Frontal cortex (tissue), 4 donors: ENCODE measurements at places on chromosomes 16 and 17.
A peak's percentile ranks its signal among the peaks of the same experiment; 100 is the strongest.

DNA sequence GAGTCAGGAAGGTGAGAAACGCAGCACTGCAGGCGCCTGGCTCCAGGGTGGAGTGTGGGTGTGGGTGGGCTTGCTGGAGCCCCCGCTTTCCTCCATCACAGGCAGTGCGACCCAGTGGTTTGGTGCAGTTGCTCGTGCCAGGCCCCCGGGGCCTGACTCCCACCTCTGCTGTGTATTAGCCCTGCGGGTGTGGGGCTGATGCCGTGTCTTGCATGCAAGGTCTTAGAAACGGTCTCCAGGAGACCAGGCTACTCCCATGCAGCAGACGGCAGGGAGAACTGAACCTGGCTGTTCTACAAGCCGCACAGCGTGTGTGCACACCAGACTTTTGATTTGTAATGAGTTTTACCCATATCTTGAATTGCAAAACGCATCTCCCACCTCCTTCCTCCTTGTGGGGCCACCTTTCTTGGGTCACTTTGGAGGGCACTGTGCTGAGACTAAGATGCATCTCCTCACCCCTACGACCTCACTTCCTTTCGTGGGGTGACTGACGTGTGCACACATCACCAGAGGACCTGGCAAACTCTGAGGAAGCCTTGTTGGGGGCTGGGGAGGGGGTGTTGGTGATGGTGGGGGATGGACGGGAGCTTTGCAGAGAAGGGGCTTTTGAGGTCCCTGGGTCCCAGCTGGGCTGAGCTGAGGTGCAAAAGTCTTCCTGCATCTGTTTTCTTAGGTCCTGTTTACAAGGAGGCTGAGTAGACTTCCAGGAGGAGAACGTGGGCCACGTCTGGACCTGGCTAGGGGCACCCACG lies 101.8 kb upstream of the TNRC6C start:
- DNase-seq, result no peak

- DNase-seq, result peak; percentile 28
These were observed 17.1 kb upstream of the CORO1A start for GRCh38 chr16:30166202-30166902.

- DNase-seq, result no peak
These were observed 3.7 kb downstream of the DYNLL2 start for GRCh38 chr17:58086953-58087352.

- DNase-seq, result no peak
These were observed 34.0 kb upstream of the ADAMTS18 start for GRCh38 chr16:77468831-77469230.

- no peak for DNase-seq
These were observed 626 bp downstream of the PELP1 start for GRCh38 chr17:4703330-4703691.

GRCh38 chr16:88300463-88300835 lies 82.3 kb upstream of the ZNF469 start:
- no peak for DNase-seq

- peak; percentile 83 for DNase-seq
These were observed 768 bp upstream of the TBX6 start for GRCh38 chr16:30092373-30093010.

- no peak for DNase-seq
These were observed 33.3 kb upstream of the DLX4 start for GRCh38 chr17:49935526-49936210.

DNA sequence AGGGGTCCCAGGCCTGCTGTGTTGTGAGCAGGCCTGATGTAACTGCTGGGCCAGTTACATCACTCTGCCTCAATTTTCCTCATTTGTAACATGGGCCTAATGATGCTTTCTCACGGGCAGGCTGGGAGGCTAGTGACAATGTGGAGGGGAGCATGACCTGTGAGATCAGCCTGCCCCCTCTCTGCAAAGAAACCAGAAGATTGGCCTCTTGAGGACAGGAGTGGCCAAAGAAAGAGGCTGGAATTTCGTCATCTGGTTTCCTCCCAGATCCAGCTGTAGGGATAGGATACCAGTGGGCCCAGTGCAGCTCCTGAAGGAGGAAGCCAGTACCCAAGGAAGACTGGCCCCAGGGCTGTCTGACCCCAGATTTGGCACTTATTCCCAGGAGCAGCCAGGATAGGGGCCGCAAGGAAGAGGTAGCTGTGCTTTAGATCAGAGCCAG lies 615 bp upstream of the SREBF1 start:
- DNase-seq, result peak; percentile 36

GRCh38 chr16:28863929-28864793 lies 518 bp downstream of the SH2B1 start:
- DNase-seq, result no peak

GRCh38 chr17:43169561-43170139 lies 1.4 kb upstream of the NBR1 start:
- DNase-seq, result no peak

DNA sequence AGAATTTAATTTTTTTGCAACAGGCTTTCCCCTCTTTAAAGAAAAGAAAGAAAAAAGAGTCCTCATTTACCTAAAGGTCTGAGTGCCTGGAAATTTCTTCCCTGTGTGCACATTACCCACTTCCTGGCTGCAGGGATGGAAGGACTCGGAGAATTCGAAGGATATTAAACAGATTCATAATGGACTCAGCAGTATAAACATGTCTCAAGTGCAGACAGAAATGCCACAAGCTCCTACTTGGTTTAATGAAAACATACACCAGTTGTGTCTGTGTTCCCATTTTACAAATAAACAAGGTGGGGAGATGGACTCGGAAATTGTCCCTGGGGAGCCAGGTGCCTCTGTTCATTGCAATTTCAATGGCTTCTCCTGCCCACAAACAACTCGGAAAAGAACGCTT lies 47.2 kb downstream of the MEOX1 start:
- no peak for DNase-seq

GRCh38 chr16:68197250-68197649 lies 38.7 kb downstream of the ESRP2 start:
- no peak for DNase-seq

GRCh38 chr17:14946481-14946880 lies 318.6 kb downstream of the PMP22 start:
- no peak for DNase-seq

DNA sequence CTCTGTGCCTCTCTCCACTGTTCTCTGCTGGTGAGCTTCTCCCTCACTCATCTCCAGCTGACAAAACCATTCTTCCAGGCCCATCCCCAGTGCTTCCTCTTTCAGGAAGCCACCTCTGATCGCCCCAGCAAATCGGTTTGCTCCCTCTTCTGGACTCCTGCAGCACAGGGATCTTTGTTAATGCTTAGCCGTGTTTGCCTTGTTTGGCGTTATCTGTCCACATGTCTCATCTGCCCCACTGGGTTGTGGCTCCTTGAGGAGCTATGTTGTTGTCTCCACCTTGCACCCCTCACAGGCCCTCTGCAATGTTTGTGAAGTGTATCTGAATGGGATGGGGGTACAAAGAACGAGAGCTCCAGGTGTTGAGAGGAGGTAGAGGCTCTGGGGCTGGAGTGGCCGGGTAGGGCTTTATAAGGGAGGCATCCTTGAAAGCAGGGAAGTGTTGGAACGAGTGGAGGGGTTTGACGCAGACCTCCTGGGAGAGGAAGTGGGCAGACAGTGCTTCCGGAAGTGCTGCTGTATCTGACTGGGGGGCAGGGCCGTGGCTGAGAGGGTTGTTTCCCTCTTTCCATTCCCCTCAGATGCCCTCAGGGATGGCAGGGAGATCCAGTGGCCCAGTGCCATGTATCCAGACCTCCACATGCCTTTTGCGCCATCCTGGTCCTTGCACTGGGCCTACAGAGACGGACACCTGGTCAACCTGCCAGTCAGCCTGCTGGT lies 27.8 kb downstream of the CASKIN2 start:
- no peak for DNase-seq

- no peak for DNase-seq
These were observed 25.5 kb upstream of the METRNL start for GRCh38 chr17:83053739-83054451.

- no peak for DNase-seq
These were observed 10.2 kb upstream of the LRRC37B start for GRCh38 chr17:31997005-31997404.

- DNase-seq, result no peak
These were observed 724.1 kb upstream of the SOX9 start for GRCh38 chr17:71396711-71397110.

GRCh38 chr17:3809135-3809534 lies 8.1 kb upstream of the ITGAE start:
- no peak for DNase-seq

GRCh38 chr16:53131363-53132071 lies 76.7 kb downstream of the CHD9 start:
- peak; percentile 75 for DNase-seq

- DNase-seq, result no peak
These were observed 129.9 kb downstream of the PITPNC1 start for GRCh38 chr17:67506966-67507365.

GRCh38 chr16:19338335-19338734 lies 52.8 kb downstream of the CLEC19A start:
- no peak for DNase-seq

GRCh38 chr17:35870906-35871819 lies 2.5 kb upstream of the HEATR9 start:
- no peak for DNase-seq

DNA sequence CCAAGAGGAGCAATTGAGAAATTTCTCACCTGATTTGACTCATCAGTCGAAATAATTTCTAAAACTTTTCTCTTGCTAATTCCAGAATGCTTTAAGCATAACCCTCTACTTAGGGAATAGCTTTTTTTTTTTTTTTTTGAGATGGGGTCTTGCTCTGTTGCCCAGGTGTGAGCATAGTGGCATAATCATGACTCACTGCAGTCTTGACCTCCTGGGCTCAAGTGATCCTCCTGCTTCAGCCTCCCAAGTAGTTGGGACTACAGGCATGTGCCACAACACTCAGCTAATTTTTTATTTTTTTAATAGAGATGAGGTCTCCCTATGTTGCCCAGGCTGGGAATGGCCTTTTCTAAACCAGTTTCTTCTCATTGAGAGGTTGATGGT lies 13.7 kb upstream of the NFATC3 start:
- no peak for DNase-seq

- DNase-seq, result no peak
These were observed 4.6 kb downstream of the ITGA2B start for GRCh38 chr17:44384823-44385286.

- DNase-seq, result no peak
These were observed 54.3 kb upstream of the NOL11 start for GRCh38 chr17:67663457-67663856.

DNA sequence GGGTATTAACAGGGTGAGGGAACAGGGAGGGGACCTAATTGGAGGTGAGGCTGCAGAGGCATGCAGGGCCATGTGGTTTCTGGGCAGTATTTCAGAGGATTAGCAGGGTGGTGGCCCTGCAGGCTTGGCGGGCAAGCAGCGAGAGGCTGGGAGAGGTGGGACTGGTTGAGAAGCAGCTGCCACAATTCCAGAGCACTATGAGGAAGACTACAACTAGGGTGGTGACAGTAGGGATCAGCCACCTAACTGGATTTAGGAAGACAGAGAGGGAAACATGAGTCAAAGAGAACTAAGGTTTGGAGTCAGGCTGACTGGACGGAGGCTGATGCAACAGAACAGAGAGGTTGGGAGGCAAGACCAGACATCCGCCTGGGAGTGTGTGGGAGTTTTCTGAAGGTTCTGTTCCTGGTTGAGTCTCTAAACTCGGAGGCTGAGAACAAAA lies 12.3 kb downstream of the ALOXE3 start:
- no peak for DNase-seq
